Fibroblast of skin of left biceps (primary cell): ENCODE measurements at places on chromosomes 2 and 18.
A peak's percentile ranks its signal among the peaks of the same experiment; 100 is the strongest.

DNA sequence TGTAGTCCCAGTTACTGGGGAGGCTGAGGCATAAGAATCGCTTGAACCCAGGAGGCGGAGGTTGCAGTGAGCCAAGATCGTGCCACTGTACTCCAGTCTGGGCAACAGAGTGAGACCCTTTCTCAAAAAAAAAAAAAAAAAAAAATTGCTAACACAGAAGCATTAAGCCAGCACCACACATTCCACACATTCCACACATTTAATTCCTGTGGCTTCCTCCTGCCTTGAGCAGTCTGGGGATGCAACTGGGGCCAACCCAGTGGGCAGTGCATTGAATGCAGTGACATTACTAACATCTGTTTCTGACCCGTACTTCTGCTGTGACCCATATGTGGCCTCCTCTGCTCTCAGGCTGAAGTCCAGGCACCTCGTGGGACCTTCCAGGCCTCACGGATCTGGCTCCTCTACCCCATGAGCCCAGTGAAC, 107.0 kb downstream of the BCL2L11 start:
- DNase-seq, result peak; percentile 68

GRCh38 chr18:7824970-7825369, 257.9 kb downstream of the PTPRM start:
- DNase-seq, result no peak

- no peak for DNase-seq
These were observed 3.2 kb downstream of the STK17B start for GRCh38 chr2:196168181-196168580.

DNA sequence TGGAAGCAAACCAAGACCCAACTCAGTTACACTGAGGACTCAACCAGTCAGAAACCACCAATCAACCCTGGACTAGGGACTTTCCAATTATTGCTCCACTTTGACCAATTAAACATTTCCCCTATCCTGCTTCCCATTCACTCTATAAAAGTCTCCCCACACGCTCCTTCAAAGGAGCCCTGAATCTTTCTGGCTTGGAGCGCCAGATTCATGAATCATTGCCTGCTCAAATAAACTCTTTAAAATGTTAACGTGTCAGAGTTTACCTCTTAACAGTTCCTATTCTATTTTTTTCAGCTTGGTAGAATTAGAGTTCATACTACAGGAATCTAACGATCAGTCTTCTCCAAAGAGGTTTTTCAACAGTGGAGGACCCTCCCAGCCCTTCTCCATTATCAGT, 20.7 kb upstream of the SULT1C2 start:
- DNase-seq, result peak; percentile 20

DNA sequence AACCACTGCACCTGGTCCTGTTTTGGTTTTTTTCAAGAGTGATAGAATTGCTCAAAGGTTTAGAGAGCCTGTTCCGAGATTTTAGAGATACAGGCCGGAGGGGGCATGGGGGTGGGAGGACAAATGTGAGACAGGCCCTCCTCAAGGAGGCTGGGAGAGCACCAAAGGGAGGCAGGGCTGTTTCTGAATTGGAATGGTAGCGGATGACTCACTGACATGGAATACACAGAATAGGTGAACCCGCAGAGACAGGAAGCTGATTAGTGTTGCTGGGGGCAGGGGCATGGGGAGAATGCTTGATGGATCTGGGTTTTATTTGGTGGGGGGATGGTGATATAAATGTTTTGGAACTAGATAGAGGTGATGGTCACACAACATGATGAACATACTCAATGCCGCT, 111.0 kb upstream of the MGAT5 start:
- no peak for DNase-seq

GRCh38 chr2:163155279-163155883, 316.8 kb upstream of the KCNH7 start:
- no peak for DNase-seq

GRCh38 chr2:74017223-74017622, 32.5 kb downstream of the TET3 start:
- DNase-seq, result no peak

DNA sequence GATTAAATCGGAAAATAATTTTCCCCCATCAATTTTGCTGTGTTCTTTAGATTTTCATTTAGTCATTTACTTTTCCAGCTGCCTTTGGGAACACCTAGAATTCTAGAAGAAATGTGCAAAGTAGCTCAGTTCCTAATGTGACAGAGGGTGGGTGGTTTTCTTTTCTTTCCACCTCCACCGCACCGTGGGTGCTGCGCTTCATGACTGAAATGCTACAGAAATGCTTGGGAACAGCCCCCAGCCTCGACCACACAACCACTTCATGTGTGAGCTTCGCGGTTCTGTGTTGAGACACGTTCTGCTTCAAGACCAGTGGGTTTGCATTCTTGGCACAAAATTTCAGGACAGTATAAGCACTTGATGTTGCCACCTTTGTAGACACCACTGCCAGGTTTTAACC, 30.9 kb downstream of the E2F6 start:
- no peak for DNase-seq

DNA sequence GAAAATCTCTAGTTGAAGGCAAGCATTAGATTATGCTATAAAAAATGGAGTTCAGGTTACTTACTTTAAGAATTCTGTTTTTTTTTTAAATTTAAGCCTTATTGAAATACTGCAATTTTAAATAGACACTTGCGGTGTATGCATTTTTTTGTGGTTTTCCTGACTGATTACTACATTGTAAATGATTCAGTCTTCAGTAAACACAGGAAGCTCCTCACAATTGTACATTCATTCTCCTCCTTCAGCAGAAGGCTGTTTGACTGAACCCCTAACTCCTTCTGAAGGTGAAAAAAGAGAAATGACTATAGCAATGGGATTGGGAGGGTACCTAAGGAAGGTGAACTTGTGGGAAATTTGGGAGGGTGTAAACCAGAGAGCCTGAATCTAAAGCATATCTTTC, 136.1 kb downstream of the GCA start:
- DNase-seq, result no peak

- DNase-seq, result no peak
These were observed 5.2 kb upstream of the PRLH start for GRCh38 chr2:237561221-237561620.

DNA sequence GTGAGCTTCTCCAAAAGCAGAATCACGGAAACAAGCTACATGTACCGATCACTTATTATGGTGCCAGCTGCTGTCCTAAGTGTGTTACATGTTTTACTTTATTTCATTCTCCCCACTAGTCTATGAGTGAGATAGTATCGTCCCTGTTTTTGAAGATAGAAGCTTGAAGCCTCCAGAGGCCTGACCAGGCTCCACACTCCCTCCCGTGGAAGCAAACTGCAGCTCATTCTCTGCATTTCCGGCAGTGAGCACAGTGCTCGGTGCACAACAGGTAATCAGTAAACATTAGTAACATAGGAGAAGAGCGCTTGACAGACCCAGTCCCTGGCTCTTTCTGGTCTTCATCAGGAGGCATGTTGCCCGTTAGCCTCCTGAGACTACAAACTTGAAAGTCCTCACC, 72.9 kb downstream of the ZBTB7C start:
- no peak for DNase-seq

GRCh38 chr2:39867268-39867667, 88.2 kb upstream of the THUMPD2 start:
- DNase-seq, result no peak

DNA sequence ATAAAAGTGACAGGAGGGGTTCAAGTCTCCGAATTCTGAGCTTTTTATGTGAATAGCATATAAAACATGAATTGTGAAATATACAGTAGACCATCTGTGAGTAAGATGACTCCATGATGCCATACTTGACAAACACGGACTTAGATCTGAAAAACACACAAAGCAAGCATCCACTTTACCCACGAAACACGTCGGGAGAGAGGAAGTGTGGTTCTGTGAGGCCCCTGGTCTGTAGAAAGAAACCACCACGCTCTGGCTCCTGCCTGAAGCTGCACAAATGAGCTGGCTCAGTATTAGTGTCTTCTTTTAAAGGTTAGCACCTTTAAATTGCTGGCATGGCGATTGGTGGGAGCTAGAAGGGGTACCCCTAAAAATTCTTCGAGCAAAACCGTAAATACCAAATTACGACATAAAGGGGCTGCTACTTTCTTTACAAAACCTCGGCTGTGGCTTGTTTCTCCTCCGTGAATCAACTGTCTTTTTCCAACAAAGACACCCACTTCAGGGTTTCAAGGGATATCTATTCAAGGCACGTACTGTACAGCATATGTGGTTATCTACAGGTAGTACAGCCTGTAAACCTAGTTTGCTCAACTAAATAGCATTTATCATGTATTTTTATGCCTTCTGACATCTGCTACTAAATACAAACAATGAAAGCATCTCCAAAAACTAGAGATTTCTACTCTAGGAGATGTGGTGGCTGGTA, 70.9 kb downstream of the AFF3 start:
- DNase-seq, result no peak

DNA sequence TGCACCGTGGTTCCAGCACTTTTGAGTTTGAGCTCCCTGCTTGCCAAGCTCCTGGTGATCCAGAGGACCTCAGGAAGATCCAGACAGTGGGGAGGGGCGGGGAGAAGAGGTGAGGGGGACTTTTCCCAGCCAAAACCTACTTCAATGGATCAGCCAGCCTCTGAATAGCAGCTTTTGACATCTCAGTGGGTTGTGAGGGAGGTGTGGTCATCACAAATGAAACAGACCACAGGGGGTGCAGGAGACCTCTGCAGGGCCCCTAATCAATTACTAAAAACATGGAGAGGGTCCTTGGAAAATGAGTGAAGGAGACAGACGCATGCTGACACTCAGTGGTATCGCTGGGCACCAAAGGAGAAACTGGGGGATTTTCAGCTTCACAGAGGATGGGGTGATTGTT, 372.7 kb downstream of the ZNF521 start:
- no peak for DNase-seq

DNA sequence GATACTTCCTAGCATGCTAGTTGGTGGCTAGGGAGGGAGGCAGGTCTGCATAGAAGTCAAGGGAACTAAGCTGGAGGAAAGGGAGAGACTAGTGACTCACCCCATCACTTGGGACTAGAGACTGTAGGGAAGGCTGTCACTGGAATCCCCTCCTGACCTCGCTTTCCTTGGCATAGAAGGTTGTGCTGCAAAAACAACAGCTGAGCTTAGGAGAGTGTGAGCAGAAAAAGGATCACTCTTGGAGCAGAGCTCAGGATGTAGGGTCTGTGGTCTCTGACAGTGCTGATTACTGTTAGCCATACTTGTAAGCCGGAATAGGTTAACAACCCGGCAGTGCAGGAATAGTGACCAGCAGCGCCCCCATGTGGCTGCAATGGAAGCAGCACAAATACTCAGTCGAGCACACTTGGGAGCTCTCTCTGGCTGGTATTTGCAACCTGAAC, 66.9 kb upstream of the SMAD2 start:
- no peak for DNase-seq
